DMS 273 treated with DMSO at 0.1 percent for 48 hours (cell line): ENCODE measurements at places on chromosomes 6 and 20.
A peak's percentile ranks its signal among the peaks of the same experiment; 100 is the strongest.

DNA sequence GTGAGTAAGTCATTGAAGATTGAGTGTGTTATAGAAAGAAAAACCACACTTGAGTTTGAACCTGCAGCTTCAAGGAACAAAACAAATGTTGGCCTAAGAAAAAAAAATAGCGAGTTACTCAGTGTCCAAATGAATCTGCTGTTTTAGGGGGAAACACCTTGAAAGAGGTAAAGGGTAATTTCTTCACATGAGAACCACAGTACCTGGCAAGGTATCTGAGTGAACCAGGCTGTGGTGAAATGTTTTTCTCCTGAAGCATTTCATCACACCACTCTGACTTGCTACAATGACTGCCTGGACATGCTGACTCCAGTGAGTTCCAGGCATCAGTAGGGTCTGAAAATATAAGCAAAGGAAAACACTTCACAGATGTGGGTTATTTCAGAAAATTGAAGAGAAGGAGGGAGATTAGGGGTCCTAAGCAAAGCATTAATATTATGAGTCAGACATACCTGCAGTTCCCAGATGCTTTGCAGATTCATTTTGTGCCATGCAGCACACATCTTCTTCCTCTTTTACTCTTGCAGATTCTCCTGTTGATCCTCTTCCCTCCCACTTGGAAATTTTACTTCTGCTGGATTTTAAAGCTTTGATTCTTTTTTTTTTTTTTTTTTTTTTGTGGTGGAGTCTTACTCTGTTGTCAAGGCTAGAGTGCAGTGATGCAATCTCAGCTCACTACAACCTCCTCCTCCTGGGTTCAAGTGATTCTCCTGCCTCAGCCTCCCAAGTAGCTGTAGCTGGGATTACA, 206.2 kb upstream of the SGK1 start:
- no peak for DNase-seq

GRCh38 chr20:63415647-63416391, 54.7 kb upstream of the CHRNA4 start:
- DNase-seq, result no peak

GRCh38 chr20:9281803-9282202, 212.9 kb downstream of the PLCB4 start:
- no peak for DNase-seq

DNA sequence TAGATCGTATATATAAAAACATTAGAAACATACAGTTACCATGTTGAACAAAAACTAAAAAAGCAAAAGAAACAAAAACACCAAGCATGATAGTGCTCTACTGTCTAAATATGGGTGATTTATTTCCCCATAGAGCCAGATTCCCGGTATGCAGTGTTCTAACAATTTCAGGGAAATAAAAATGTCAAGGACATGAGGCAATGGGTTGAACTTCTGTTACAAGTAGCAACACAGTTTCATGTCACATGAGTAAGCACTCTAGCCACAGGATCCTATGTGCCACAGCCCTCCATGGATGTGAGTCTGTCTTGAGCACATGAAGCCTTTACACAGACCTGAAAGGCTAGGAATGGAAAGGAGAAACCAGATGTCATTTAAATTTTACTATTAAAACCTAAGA, 96.0 kb downstream of the MAP3K5 start:
- DNase-seq, result no peak

DNA sequence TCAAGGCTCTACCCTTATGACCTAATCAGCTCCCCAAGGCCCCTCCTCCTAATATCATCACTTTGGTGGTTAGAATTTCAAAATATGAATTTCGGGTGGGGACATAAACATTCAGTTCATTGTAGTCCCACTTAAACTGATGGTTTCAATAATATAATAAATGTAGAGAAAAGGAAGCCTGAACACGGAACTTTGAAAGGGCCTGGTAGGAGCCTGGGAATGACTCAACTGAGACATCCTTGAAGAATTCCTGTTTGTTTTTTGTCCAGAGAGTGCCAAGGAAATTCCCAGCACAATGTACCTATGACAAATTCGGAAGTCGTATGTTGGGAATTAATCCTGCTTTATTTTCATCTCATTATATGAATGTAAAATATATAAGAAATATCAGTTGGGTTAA, 457.9 kb downstream of the PLCB1 start:
- DNase-seq, result no peak

DNA sequence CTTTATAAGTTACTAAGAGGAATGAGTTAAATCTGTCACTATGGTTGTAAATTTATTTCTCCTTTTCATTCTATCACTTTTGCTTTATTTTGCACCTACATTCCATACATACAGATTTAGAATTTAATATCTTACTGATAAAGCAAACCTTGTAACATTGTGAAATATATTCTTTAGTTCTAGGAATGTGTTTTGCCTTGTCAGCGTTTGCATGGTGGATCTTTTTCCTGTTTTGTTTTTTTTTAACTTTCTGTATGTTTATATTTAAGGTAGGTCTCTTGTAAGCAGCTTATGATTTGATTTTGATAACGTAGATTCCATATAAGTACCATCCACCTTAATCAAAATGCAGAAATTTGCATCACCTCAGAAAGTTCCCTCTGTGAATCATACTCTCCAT, 16.4 kb downstream of the RAB22A start:
- no peak for DNase-seq

- no peak for DNase-seq
These were observed 9.6 kb downstream of the KLHL32 start for GRCh38 chr6:96934087-96934486.

GRCh38 chr6:42981836-42982235, 2.5 kb upstream of the PPP2R5D start:
- DNase-seq, result no peak

DNA sequence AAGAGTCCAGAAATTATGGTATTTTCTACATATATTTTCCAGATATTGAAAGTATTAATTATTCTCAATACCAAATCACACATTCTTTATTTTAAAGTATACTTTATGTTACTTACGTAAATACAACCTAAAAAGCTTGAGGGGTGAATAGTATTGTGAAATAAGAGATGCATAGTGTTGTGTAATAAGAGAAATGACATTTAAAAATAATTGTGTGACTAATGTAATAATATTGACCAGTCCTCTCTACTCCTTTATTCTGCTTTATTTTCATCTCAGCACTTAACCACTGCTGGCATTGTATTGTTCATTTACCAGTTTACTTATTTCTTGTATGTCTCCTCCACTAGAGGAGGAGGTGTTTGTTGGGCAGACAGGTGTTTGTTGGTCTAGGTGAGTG, 135.6 kb downstream of the EYA4 start:
- DNase-seq, result no peak

DNA sequence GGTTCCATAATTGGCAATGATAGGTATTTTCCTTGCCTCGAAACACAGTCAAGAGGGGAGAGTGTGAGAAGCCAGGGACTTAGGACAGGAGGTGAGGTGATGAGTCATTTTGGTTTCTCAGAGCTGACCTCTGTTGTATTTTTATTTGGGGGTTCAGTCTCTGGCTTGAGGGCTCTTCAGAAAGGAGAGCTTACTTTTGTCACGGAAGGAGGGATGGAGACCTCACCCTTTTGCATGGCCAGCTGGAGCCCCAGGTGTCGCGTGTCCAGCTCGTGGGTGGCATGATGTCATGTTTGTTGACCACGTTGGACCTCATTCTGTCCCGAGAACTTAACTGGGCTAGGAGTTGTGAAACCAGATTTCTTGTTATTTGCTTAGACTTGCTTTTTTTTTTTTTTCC, 293.9 kb downstream of the QKI start:
- no peak for DNase-seq

DNA sequence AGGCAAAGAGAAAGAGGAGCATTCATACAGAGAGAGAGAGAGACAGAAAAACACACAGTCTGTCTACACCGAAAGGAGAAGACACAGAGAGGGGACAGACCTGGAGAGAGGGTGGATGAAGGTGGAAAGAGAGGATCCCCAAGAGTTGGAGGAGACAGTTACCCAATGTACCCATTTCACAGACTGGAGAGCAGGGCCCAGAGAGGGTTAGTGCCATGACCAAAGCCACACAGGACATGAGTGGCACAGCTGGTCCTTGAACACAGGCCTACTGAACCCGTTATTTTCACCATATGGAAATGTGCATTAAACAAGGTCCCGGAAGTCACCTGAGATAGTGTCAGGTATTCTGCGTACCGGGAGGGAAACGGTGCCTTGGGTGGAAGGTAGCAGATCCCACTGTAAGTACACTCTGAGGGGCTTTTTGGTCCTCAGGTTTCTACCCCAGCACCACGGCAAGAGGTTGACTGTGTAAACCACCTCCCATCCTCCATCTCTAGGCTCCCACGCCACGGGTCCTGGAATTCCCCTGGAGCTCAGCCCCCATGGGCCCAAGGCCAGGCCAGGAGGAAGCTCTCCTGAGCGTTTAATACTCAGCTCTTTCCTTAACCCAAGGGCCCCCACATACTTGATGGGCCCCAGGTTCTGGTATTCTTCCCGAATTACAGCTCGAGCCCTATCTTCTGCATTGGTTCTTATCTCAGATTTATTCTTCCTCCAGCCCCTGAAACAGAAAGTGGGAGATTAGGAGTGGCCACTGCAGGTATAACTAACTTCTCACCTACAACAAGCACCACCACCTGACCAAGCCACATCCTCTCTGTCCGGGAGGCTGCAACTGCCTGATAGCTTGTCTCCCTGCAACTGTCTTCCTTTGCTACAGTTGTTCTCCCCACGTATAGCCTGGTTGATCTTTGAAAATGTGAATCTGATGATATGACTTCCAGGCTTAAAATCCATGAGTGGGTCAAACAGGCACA, 38.4 kb upstream of the OCSTAMP start:
- no peak for DNase-seq

- no peak for DNase-seq
These were observed 862.3 kb upstream of the CITED2 start for GRCh38 chr6:140236732-140237131.

DNA sequence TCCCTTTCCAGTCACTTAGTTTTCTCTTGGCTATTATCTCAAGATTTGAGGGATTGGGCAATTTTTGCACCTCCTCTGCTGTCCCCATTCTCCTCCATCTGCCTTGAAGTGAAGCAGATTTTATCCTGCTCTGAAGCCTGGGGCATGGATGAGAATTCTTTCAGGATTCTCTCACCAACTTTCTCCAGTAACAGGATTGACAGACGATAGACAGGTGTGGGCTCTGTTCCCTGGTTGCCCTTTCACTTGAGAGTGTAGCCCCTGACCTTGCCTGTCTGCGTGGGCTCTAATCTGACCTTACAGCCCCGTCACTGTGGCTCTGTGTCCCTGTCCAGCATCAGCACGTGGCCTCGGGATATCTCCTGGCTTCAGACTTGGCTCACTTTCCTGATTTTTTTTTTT, 27.1 kb downstream of the CDYL start:
- no peak for DNase-seq

GRCh38 chr6:191487-192312, 100.6 kb upstream of the DUSP22 start:
- DNase-seq, result no peak

DNA sequence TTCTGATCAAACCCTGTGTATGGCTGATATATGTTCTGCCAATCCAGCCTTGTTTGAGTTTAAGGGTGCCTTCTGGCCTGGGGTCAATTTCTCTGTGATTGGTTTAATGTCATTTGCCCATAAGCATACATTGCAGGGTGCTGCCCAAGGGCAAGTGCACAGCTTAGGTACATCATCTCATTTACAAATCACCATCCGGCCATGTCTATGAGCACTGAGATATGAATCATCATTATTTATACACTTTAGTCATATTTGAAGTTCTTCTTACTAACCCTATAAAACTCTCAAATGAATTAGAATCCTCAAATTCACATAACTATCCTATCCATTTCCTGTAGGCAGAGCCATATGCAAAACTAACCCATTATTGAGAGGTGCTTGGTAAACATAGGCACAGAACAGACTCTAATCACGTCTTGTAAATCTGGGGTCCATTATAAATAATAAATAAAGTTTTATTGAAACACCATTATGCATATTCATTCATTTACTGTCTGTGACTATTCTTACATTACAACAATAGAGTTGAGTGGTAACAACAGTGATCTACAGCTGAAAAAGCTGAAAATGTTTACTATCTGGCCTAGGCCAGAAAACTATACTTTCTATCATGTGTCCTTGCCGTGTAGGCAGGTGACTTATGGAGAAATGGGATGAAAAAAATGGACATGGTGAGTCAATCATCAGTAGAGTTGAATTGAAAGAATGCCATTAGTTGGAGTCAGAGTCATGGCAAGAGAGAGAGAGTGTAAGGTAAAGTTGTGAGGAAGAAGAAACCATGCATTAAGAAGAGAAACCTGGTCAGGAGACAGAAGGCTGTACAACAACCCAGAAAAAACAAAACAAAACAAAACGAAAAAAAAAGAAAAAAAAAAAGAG, 25.0 kb downstream of the KCNQ5 start:
- no peak for DNase-seq

DNA sequence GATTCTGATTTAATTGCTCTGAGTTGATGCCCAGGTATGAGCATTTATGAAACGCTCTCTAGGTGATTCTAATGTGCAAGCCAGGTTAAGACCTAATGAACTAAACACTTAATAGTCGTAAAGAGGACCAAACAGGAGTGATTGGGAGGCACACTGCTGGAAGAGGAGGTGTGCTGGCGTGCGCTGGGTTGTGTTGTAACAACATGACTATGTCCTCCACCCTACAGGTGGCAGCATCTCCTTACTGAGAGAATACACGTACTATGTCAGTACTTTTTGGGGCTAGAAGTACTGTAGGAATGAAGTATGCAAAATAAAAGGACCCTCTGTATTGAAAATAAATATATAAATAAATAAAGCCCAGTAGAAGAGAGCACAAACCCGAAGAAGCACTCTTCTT, 11.9 kb downstream of the C6orf89 start:
- DNase-seq, result no peak

GRCh38 chr6:128238225-128238624, 282.2 kb downstream of the PTPRK start:
- no peak for DNase-seq

DNA sequence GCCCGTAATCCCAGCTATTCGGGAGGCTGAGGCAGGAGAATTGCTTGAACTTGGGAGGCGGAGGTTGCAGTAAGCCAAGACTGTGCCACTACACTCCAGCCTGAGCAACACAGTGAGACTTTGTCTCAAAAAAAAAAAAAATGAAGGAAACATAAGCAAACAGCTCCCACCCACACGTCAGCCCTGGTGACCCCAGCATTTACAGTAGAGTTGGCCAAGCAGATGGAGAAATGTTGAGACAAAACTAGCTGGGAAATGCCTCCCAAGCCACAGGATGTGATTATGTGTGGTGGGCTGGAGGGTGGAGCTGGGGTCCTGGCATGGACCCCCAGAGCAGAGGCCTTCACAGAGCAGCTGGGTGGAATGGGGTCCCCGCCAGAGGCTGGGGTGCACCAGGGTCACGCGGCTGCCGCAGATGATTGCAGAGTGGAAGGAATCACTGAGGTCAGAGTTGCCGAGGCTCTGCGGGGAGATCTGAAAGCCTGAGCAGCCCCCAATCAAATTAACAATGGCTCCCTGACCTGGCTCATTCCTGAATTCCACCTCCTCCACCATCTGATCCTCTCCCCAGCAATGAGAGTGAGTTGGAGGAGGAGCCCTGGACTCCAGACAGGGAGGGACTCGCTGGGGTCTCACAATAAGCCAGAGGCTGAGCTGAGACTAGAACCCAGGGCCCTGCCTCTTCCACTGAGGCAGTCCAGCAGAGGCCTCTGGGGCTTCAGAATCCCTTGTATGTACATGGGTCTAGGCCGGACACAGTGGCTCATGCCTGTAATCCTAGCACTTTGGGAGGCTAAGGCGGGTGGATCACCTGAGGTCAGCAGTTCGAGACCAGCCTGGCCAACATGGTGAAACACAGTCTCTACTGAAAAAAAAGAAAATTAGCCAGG, 34.7 kb upstream of the TGM2 start:
- no peak for DNase-seq

GRCh38 chr6:11094411-11094851, 797 bp downstream of the SMIM13 start:
- DNase-seq, result peak; percentile 32

GRCh38 chr6:41658636-41659035, 20.4 kb downstream of the MDFI start:
- DNase-seq, result no peak
